GM04504 (cell line): ENCODE measurements at places on chromosomes 3 and 15.

DNA sequence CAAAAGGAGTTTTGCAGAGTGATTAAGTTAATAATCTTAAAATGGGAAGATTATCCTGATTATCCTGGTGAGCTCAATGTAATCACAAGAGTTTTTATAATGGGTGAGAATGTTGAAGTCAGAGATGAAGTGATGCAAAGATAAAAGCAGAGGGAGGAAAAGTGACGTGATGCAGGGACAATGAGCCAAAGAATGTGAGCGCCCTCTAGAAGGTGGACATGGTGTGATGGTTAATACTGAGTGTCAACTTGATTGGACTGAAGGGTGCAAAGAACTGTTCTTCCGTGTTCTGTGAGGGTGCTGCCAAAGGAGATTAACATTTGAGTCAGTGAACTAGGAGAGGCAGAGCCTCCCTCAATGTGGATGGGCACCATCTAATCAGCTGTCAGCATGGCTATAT, 569.6 kb upstream of the AGTR1 start:
- DNase-seq = no peak

DNA sequence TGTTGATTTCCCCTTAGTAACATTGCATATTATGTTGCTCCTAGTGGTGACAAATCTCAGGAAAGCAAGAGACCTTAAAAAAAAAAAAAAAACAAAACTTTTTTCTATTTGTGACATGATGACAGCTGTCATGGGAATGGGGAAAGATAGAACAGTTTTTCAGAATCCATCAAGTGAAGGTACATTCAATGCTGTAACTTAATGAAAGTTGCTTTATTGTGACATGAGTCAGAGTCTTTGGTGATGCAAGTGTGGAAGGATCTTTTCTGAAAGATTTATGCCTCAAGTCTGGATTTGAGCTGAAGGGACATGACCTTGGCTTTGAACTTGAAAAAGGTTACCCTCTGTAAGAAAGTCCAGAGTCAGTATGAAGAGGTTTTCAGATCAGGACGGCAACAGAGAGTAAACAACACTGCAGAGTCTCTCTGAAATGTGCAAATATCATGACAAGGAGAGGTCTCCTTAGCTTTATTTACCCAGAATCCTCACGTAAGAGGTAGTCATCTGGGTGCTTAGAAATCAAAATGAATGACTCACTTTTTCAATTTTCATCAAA, 424.7 kb downstream of the CNTN4 start:
- DNase-seq = no peak

DNA sequence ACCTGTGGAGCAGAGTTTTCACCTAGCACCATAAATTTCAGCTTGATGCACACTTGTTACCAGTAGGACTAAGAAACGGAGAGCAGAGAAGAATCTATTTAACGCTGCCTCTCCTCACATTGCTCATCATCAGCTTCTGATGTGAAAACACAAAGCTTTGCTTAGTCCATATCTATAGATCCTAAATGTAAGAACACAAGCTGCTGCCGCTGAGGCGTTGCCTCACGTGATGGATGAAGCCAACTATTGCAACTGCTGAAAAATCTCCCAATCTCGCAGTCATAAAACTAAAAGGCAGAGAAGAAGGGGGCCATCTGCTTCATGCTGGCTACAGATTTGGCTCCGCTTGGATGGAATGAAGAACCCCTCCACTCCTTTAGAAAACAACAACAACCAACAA, 42.7 kb downstream of the CADPS start:
- no peak for DNase-seq

- no peak for DNase-seq
Observed at GRCh38 chr3:46981932-46982471, 2.5 kb downstream of the NBEAL2 start.

DNA sequence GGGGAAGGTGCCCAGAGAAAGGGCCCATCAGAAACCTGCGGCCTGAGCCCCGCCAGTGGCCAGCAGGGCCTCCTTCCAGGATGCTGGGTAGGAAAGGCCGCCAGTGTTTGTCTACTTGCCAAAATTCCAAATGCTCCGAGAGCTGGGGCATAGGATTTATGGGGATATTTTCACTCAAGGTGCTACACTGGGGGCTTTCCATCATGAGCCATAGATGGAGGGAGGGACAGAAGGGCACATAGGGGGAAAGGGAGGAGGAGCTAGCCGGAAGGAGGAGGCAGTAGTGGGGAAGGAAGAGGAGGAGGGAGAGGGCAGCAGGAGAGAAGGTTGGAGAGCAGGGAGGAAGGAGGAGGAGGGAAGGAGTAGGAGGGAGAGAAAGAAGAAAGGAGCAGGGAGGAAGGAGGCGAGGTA, 494.7 kb upstream of the PROK2 start:
- DNase-seq = no peak

DNA sequence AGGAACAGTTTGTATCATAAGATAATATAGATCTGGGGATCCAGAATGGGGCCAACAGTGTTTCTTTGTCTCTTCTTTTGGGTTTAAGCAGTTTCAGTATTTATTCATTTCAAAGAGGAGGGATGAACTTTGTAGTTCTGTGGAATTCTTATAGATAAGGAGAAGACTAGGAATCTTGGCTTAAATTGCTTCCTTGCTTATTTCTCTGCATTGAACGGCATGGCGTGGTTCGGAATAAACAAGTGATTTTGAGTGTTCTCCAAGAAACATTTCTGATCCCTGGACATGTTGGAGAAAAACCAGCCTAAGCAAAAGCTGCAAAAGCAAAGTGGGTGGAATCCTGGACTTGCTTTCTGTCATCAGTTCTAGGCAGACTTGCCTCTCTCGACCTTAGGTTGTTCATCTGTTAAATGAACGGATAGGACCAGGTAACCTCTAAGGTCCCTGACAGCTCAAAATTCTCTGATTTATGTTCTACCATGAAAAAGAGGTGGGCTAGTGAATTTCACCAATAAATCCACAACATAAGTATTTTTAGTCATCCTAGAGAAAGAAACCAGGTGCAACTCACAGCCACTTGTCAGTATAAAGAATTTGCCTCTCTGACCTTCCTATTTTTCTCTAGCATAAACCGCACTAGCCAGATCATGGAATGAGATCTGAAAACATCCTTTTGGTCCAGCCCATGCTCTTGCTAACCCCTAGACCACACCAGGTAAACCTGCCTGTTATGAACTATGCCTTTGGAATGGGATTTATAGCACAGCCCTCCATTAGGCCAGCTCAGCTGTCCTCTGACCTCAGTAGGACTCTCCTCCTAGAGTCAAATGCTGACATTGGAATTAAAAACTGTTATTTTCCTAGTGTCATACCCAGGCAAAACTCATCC, 78.8 kb downstream of the CLDN11 start:
- no peak for DNase-seq

GRCh38 chr15:31024979-31025378, 33.6 kb upstream of the MTMR10 start:
- DNase-seq = no peak

DNA sequence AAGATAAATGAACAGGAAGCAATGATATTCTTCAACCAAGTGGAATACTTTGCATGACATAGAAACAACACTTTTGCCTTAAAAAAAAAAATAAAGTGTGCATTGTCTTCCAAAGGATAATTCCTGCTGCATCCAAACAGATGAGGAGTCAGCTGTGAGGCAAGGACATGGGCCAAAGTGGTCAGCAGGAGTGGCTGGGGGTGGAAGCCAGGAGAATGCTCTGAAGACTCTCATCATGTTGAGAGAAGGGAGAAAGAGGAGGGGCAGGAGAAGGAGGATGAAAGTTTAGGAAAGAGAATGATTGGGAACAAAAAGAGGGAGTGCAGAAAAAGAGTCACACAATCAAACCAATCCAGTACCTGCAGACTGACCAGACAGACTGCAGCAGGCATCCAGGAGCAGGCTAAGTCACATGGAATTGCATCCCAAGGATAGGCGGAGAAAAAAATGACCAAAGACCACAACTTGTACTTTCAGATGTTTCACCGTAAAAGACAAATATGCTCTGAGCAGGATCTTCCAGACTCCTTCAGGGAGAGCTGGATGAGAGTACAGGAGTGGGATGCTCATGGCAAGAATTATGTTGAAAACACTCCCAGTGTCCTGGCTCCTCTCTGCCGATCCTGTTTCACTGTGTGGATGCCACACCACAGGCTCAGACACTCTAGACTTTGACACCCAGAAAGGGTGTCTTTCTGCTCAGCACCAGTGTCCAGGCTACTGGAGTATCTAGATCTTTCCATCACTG, 11.9 kb downstream of the ABI3BP start:
- DNase-seq = no peak

DNA sequence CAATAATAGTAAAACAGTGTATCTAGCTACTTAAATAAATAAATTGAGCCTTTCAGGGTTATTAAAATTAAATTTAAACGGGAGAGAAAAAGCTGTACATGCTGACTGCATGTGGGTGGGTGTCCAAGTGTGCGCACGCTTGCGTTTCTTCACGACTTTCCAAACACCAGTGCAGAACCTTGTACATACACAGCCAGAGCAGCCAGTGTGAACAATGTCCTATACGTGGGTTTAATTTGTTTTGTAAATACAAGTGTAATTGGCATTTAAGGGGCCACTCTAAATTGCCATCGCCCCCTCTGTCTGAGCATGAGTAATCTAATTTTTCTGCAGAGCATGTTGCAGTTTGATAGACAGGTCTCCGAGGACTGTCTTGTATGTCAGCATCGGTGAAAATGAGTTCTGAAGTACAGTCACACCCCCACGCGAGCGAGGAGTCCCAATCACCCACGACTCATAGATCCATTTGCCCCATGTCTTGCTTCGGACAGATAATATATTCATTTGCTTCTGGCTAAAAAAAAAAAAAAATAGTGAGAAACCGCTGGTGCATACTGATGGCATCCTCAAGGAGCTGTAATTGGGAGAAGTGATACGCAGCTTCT, 121.8 kb upstream of the ARRDC4 start:
- DNase-seq = no peak

GRCh38 chr15:78445875-78446274, 7.9 kb downstream of the IREB2 start:
- no peak for DNase-seq

- DNase-seq = no peak
Observed at GRCh38 chr3:126270145-126270811, 86.9 kb downstream of the KLF15 start.

DNA sequence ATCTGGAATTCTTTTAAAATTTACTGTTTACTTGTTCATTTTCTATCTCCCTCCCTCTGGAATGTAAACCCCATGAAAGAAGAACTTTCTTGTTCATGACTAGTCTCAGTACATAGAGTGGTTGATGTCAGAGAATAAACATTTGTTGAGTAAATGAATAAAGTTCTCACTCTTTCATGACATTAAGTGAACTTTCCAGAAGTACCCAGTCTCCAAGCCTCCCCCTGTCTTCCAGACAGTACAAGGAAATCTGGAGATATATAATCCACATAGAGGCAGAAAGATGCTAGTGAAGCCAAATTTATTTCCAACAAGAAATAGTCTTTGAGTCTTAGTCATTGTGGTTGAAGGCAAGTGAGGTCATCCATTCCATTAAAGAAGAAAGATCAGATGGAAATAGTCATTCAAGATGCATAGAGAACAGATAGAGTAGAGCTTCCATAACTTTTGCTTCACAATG, 71.5 kb upstream of the GALNT15 start:
- peak; percentile 65 for DNase-seq

DNA sequence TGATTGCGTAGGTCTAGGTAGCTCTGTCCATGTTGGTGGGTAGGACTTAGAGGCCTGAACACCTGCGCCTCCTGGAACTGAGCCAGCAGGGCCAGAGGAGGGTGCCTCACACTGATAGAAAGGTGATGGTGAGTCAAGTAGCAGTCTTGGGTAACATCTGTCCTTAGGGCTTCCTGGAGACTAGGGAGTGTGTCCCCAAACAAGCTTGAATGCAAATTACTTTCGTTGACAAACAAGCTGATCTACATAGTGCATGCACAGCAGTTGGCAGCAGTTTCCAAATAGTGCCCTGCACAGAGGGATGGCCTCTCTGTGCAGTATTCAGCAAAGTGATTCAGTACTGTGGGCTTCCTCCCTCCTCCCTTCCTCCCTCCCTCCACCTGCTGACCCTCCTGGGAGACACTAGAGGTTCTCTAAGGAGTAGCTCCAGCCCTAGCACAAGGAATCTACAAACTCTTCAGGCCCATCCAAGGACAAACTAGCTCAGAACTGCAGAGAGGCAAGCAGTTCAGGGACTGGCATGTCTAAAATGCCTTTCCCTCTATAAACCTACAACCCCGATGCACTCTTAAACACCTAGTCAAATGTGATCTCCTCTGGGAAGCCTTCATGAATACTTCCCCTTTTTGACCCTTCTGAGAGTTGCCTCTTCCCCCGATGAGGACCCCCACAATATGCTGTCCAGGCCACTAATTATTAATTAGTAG, 61.0 kb downstream of the TLE3 start:
- DNase-seq = no peak

DNA sequence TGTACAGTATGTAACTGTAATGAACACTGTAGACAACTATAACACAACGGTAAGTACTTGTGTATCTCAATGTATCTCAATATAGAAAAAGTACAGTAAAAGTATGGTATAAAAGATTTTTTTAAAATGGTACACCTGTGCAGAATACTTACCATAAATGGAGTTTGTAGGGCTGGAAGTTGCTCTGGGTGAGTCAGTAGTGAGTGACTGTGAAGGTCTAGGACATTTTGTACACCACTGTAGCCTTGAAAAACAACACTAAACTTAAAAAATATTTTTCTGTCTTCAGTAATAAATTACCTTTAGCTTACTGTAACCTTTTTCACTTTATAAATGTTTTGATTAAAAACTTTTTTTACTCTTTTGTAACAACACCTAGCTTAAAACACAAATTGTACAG, 142.9 kb downstream of the ATG7 start:
- DNase-seq = no peak

DNA sequence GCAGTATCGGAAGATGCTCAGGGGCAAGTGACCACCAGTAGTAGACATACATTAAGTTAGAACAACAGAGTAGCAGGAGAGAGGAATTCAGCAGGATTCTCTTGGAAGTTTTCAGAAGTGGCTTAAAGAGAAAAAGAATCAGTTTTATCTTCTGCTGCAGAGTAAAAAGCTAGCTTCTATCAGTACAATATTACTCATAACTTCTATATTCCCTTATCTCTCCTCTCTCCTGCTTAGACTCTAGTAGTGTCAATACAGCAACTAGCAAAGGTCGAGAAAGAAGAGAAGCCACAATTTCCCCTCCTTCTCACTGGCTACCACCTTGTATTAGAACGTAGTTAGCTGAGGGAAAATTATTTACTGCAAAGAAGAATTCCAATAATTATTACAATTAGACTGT, 539.7 kb downstream of the DIPK2A start:
- DNase-seq = no peak

GRCh38 chr3:13513051-13513912, 33.2 kb downstream of the HDAC11 start:
- DNase-seq = peak; percentile 71

DNA sequence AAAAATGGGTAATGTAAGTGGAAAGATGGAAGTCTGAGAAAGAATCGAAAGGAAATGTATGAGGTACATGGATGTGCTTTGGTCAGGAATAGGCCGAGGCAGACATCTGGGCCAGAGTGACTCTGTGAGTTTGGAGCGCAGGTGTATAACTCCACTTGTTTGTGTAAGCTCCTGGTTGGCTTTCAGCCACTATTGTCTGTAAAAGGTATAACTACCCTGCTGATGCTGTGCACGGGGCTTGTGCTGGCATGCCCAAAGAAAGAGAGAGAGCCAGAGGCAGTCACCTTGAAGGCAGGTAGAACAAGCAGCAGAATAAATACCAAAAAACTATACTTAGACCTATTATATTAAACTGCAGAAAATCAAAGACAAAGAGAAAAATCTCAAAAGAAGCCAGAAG, 32.7 kb upstream of the CD96 start:
- no peak for DNase-seq

GRCh38 chr15:96896766-96897165, 566.3 kb downstream of the NR2F2 start:
- DNase-seq = no peak

- DNase-seq = peak; percentile 7
Observed at GRCh38 chr15:33547876-33548275, 237.1 kb downstream of the RYR3 start.
